Activated CD4-positive, alpha-beta memory T cell treated with anti-CD3 and anti-CD28 coated beads for 36 hours (primary cell): ENCODE measurements at places on chromosomes 3 and 15. TPM values are rescaled to one million over a fixed set of nuclear protein-coding genes. Genes with fewer than 3 reads are reported as not detected.

P2RY14 gene
- total RNA-seq = 0.17 TPM

CCR9 gene
- not detected for total RNA-seq

DAZL gene
- total RNA-seq = not detected

SLC9A9 gene
- total RNA-seq = 1.3 TPM

P2RY12 gene
- not detected for total RNA-seq

GREM1 gene
- total RNA-seq = not detected

- DNase-seq = no peak
Measured at GRCh38 chr3:138587374-138587773, 6.7 kb downstream of the CEP70 start.

DNA sequence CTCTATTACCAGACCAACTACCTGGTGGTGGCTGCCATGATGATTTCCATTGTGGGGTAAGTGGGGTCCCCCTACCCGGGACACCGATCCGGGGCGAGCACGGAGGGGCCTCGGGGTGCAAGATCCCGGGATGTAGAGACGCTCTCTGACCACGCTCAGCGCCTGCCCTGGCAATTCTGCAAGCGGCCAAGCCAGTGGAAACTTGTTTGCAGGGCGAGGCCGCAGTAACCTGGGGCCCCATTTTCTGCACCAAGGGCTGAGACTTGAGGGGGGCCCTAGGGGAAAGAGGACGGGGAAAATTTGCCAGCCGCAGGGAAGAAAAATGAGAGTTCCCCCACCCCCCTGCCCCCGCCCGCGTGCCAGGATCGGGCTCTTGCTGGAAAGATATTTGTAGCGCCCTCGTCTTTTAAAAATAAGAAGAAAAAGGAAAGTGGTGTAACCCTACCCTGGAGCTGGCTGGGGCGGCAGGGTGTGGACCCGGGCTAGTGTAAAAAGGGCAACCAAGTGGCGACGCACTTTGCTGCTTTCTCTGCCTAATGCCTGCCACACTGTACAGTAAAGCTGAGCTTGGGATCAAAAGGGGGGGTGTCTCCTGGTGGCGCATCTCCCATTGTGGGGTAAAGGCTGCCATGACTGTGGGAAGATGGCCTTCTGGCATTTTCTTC, 563 bp downstream of the ARL6IP5 start:
- DNase-seq = peak; percentile 40

GRCh38 chr3:143436231-143436930, 316.8 kb downstream of the CHST2 start:
- no peak for DNase-seq

DNA sequence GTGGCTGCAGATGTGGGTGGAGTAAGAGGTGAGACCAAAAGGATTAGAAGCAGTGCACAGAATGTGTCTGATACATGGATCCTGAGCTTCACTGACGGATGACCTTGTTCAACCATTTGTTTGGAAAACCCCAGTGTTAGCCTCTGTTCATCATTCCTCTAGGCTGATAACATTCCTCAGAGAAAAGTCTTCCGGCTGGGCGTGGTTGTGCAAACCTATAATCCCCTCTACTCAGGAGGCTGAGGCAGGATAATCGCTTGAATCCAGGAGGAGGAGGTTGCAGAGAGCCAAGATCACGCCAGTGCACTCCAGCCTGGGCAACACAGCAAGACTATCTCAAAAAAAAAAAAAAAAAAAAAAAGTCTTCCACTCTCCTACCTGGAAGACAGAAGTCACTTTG, 23.1 kb upstream of the CHD2 start:
- no peak for DNase-seq

DNA sequence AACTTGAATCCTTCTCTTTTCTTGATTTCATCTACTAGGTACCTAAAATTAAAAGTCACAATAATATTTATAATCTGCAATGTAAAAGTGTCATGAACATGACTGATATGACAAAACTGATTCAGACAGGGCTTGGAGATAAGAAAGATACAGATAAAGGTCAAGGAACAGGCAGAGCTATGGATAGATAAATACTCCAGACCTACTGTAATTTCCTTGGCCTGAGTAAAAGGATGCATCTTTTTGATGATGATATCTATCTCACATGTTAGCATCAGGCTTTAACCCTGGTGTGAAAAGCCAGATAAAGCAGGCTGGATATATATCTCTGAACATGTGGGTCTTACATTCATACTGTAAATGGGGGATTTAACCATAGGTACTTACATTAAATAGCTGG, 108.1 kb downstream of the GADL1 start:
- no peak for DNase-seq

GRCh38 chr3:125166599-125167136, 45.9 kb downstream of the SLC12A8 start:
- DNase-seq = no peak

DNA sequence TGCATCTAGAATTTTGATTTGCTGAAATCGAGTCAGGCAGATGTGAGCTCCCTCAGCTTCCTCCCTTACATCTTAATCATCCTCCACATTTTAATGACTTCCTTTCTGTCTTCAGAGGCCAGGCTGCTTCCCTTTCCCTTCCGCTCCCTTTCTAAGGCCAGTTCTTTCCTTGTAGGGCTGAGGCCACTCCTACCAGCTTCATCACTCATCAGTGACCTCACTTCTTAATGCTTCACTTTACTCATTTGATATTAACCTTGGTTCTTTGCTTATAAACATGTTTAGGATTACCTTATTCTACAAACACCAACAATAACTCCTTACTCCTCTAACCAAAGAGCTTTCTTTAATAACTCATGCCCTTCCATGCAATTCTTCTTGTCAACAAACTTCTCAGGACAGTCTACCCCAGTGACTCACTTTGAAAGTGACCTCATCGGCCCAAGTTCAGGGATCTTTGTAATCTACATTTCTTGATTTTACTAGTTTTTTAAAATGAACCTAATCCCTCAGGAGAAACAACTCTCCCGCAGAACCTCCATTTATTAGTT, 23.9 kb downstream of the ILDR1 start:
- DNase-seq = peak; percentile 35

DNA sequence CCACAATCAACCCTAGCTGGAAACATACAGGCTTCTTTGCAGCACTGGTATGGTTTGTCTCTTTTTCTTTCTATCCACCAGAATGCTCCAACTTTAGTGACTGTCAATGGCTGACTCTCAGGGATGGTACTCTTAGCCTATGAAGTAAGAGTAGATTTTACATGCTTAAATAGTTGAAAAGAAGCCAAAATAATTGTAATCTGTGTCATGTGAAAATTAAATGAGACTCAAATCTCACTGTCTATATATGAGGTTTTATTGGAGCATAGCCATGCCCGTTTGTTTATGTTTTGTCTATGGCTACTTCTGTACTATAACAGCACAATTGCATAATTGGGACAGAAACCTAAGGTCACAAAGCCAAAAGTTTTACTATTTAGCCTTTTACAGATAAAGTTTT, 29.1 kb upstream of the PDZRN3 start:
- no peak for DNase-seq

DNA sequence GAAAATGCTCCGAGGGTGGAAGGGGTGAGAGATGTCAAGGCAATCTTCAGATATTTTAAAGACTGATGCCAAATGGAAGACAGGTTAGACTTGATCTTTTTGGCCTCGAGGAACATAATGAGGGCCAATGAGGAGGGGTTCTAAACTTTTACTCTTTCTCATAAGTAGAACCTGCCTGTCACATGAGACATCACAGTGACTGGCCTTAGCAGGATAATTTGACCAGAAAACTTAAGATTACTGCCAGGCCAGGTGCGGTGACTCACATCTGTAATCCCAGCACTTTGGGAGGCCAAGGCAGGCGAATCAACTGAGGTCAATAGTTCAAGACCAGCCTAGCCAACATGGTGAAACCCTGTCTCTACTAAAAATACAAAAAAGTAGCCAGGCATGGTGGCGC, 12.2 kb downstream of the TM4SF4 start:
- DNase-seq = no peak

- no peak for DNase-seq
Measured at GRCh38 chr3:60114191-60114590, 1064.4 kb upstream of the CFAP20DC start.

GRCh38 chr3:13301286-13301987, 118.7 kb downstream of the NUP210 start:
- DNase-seq = peak; percentile 17

DNA sequence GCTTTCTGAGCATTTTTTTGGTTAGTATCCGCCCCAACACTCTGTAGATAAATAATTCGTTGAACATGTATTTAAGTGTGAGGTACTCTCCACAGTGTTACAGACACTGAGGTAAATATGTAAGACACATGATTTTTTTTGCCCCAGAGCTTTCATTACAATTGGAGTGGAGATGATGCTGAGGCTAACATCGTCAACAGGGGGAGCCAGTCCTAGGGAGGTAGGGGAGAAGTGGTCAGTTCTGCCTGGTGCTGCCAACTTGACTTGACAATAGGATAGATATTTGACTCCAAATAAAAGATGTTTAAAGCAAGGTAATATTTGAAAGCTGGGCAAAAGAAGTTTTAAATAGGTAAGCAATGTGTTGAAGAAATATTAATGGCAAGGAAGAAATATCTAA, 295.7 kb downstream of the UNC13C start:
- no peak for DNase-seq

DNA sequence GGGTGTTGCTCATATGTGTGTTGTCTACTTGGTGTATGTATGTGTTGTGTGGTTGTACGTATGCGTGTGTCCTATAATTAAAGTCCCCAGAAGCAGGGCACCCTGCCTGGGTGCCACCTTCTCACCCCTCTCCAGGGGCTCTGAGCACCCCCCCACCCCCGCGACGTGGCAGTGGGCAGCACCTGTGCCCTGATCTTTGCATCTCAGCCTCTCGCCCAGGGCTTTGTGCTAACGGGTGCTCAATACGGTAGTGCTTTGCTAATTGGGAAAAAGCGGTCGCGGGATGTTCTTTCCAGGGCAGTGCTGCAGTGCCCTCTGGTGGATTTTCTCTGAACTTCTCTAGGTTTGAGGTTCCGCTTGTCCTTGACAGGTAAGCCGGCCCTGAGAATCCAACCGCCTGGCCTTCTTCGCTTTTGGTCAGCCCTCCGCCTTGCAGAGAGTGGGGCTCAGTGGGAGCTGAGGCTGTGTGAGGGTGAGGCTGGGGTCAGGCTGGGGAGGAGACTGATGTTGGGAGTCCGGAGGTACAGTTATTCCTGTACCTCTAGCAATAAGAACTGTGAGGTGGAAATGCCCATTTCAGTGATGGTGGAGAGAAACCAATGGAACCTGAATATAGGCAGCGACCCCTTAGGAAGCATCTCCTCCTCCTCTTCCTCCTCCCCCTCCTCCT, 17.6 kb upstream of the EPHB3 start:
- peak; percentile 86 for DNase-seq

DNA sequence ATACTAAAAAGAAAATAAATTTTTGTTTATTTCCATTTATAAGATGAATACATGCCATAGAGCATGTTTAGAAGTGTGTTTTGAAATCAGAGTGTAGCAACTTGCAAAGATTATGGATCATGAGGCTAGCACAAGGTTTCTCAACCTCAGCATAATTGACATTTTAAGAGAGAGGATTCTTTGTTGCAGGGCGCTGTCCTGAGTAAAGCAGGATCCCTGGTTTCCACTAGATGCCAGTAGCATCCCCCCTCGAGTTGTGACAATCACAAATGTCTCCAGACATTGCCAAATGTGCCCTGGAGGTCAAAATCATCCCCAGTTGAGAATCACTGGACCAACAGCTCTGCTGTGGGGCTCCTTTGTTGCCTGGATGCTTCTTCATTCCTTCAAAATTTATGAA, 128.5 kb upstream of the RBMS3 start:
- no peak for DNase-seq

- no peak for DNase-seq
Measured at GRCh38 chr15:100772478-100772877, 107.2 kb upstream of the ALDH1A3 start.

- DNase-seq = no peak
Measured at GRCh38 chr3:63353383-63353782, 75.3 kb downstream of the SYNPR start.

DNA sequence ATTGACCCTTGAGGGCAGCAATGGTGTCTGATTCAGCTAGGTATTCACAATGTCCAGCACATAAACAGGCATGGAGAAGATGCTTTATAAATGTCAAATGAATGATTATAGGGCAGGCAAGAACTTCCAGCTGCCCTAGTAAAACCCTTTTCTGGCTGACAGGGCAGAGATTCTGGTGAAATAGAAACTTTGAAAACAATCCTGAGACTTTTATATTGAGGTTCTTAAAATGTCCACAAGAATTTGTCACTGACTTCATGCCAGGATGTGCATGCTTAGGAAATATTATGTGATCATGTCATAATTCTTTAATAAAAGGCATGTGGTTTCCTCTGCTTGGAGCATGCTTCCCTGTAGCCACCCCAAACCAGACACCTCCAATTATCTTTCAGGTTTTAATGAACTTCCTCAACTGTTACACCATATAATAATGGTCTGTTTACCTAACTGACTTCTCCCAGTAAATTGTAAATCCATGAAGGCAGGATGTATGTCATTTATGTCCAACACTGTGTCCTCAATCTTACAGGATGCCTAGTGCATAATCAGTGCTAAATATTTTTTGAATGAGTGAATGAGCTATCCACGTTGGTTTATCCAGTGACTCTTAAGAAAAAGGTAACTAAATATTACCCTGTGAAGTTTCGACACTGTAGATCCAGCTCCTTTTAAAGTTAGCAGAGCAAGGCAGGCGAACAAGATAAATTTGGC, 43.4 kb upstream of the CLRN1 start:
- no peak for DNase-seq

DNA sequence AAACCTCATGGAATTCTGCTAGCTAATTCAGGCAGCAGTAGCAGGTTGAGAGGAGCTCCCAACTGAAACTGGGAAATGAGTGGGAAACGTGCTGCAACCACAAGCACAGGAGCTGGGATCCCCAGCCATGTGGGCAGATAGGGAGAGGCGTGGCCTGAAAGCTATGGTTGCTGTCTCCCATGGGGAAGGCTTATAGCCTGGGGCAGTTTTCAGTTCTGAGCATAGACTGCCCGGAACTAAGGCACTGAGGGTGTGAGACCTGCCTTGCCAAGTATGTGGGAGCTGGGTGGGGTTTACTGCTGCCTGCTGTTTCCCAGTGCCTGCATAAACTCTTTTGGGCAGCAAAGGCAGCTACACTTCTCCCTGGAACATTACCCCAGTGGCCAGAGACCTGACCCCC, 229.5 kb downstream of the TUSC7 start:
- DNase-seq = no peak

DNA sequence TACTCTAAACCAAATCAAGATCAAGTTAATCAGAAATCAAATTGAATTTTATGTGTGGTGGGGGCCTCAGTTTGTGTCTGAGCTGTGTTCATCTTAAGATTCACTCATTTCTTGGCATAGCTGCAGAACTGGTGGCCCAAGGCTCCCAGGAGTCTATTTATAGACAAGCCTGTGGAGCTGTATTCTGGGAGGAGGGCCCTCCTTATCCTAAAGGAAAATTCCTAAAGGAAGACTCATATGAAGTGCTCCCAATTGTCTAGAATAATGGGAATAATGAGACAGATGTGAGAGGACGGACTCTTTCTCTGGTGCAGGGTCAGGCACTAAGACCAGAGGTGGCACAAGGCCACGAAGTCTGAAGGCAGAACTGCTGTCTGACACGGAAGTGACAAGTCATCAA, 38.9 kb downstream of the C3orf85 start:
- no peak for DNase-seq

DNA sequence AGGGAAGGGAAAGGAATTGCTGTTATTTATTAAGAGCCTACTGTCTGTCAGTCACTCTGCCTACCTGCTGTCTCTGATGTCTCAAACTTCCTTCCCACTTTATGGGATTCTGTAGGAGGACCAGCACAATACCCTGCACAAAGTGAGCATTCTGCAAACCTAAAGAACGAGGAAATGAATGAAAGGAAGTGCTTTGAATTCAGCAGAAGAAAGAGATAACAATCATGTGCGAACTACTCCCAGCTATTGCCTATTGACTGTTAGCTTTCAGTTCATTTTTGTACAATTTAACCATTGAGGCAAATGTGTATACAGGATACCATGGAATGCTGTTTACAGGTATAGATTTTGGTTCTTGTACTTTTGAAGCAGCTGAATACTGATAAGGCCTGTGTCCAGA, 66.8 kb downstream of the CMSS1 start:
- DNase-seq = no peak
